ENCODE measurements at places on chromosomes 7 and 10.

DNA sequence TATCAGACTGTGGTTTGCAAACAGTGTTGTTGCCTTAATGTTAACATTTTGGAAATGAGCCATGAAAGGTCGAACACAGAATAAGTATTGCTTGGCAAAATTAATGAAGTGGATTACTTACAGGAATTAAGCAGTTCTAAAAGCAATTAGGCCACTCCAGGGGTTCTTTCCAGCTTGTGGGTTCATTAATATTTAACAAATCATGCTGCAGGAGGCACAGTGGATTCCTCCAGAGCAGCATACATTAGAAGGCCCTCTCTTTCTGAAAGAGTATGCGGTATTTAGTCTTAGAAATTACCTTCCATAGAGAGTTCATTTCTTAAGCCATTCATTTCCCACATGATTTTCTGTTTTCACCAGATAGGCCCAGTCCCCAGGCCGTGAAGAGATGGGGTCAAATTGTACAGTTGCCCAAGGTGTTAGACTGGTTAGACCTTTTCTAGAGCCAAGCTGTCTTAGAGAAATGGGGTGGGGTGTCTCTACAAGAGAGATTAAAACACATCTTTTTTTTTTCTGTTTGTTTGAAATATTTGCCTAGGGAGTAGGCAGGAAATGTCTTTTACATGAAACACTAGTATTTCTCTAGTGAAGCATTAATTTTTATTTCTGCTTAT, 40.0 kb upstream of the AGR3 start:
- no peak for DNase-seq

- no peak for DNase-seq
These were observed 311.9 kb upstream of the GNAI1 start for GRCh38 chr7:79822620-79823240.

DNA sequence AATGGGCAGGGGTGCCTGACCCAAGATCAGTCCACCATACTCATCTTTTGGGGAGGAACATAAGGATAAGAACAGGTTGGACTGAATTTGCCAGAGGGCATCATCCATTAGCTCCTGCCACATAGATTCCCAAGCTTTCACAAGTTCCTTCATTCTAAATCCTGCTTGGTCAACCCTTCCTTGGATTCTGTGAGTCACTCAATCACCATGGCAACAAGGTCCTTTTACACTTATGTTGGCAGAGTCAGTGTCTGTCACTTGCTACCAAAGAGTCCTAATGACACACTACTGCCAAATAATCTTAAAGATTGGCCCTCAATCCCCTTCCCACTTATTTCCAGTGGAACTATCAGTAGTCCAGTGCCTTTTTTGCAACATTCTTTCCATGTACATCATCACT, 5.0 kb upstream of the LGI1 start:
- DNase-seq: no peak

DNA sequence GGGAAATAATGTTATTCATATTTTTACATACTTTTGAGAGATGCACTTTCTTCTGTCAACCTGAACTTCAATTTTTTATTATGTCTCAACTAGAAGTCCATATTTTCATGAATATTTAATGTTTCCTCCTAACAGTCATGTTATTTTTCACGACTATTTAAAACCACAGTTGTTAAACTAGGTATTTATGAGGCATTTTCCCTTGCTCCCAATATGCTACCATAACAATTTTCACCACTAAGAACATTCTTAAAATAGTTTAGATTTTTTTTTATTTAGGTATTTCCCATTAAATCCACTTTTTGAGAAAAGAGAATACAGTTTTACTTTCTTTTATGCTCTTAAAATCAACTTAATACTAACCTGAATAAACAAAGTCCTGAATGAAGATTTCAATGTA, 89.4 kb downstream of the JAZF1 start:
- DNase-seq: no peak

DNA sequence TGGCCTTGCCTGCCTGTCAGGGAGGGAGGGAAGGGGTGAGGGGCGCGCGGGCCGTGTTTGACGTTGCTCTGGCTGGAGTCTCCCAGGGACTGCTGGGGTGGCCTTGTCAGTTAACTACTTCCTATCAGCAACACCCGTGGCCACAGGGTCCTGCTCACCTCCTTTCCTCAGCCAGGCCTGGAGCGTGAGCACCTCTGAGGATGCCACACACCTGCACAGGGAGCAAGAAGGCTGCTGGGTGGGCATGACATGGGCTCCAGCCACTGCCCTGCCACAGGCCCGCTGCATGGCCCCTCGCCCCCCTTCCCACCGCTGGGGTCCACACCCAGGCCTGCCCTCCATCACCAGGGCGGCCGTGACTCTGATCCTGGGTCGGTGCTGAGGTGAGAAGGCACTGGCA, 212.4 kb downstream of the ELFN1 start:
- no peak for DNase-seq

- DNase-seq: no peak
These were observed 115.0 kb upstream of the HGF start for GRCh38 chr7:81884817-81885216.

- DNase-seq: no peak
These were observed 318.5 kb downstream of the GPR158 start for GRCh38 chr10:25493122-25493893.

GRCh38 chr10:118767297-118768040, 12.7 kb upstream of the CACUL1 start:
- no peak for DNase-seq

- DNase-seq: no peak
These were observed 69.9 kb upstream of the SH2B2 start for GRCh38 chr7:102216573-102217314.

DNA sequence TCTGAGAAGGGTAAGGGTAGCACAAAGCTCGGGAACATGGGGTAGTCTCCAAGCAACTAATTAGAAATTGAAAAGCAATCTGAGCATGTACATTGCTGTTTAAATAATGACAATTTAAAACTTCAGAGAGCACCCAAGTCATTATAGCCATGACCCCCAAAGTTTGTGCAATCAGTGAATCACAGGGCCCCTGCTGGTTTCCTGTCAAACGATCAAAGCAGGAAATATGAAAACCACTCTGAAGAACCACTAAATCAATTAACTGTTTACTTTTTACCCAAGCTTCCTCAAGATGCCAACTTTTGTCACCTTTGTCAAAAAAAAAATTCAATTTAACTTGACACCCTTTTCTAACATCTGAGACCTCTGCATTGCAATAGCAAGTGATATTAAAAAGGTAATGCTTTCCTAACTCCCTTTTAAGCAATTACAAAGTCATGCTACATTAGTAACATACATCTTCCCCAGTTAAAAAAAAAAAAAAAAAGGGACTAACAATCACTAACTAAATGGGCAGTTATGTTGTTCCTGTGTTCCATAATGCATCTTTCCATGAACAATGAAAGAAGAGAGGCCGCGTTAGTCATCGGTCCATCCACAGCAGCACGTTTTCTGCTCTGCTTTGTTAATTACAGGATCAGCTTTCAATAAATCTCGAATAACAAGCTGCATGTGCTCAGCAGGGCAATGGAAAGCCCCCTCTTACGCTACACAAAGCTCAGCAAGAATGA, 80.6 kb downstream of the ETV1 start:
- DNase-seq: no peak

- no peak for DNase-seq
These were observed 28.1 kb downstream of the UBN2 start for GRCh38 chr7:139259142-139259541.

DNA sequence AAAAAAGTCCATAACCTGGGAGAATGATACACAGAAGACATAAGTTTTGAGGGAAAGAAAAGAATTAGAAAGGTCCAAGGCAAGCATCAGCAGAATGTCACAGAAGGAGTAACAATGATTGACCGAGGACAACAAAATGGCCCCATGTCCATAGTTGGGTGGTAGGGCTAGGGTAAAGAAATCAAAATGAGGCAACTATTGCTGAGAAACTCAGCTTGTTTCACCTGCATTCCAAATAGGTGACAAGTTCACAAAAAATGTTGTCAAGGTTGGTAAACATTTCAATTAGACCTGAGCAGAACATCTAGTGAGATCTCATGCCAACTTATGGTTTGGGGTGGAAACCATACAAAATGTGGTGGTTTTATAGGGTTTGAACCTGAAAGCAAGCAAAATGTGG, 22.8 kb upstream of the DLX6 start:
- no peak for DNase-seq

DNA sequence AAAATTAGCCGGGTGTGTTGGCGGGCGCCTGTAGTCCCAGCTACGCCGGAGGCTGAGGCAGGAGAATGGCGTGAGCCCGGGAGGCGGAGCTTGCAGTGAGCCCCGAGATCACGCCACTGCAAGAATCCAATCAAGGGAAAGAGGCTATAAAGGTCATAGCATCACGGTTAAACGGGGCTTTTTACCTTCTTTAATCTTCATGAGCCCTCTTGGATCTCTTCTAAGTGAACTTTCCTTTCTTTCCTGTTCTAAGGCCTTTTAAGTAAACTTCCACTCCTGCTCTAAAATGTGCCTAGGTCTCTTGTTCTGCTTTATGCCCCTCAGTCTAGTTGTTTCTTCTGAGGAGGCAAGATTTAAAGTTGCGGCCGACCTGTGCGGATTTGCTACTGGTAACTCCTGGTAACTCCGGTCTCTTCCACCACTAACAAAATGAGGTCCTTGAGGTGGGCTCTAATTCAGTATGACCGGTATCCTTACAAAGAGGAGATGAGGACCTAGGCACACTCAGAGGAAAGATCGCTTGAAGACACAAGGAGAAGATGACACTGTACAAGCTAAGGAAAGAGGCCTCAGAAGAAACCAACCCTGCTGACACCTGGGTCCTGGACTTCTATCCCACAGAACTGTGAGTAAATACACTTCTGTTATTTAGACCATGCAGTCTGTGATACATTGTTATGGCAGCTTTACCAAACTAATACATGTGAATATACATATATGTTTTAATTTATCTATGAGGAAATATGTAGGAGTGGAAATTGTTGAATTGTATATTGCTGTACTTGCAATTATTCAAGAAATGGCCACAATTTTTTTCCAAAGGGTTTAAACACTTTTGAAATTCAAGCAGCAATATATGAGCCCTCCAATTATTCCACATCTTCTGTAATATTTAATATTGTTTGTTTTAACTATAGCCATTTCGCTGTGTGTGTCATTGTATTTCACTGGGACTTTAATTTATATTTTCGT, 331.5 kb upstream of the CNTNAP2 start:
- DNase-seq: no peak

- no peak for DNase-seq
These were observed 138.1 kb upstream of the BET1 start for GRCh38 chr7:94142281-94142680.

DNA sequence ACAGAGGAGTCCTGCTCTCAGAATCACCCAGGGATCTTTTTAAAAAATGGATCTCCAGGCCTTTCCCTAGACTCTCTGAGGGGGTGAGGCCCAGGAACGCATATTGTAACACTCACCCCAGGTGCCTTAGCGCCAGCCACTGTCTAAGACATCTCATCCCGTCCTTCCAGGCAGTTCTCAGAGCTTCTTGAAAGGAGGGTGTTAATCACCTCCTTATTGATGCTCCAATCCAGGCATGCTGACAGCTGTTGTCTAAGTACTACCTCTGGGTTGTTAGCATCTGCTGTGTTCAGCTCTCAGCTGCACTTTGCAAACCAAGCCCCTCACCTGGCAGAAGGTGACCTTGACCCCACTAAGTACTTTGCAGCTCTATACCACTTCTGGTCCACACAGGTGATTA, 36.0 kb downstream of the KIAA1549 start:
- DNase-seq: no peak

GRCh38 chr7:95304990-95305389, 19.3 kb downstream of the PON1 start:
- DNase-seq: no peak

GRCh38 chr10:58341422-58341821, 6.6 kb downstream of the UBE2D1 start:
- no peak for DNase-seq

DNA sequence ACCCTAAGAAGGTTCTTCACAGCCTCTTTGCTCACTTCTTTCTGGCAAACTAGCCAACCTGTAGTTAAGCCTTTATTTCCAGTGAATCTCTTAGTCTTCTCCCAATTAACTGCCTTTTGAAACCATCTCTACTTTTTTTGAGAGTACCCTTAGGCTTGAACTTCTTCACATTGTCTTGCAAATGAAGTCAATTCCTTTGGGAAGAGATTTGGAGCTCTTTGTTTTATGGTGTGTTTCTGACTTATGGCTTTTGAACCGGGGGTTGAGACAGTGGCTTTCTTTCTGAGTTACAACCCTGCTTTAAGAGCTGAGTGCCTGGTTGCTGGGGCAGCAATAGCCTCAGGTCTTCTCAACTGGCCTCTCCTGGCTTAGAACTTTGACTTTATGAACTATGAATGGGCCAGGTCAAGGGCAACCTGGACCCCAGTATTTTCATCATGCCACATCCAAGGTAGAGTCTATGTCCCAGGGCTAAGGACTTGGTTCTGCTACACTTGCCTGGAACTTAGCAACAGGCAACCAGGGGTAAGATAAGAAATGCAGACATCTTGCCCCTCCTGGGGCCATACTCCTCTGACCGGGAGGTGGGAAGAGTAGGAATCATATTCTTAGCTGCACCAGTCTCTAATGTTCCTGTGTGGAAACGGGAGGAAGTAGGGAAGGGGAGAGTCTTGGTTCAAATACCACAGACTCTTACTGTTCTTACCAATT, 53.0 kb downstream of the SP4 start:
- no peak for DNase-seq

GRCh38 chr10:102457591-102458150, 6.3 kb upstream of the C10orf95 start:
- no peak for DNase-seq

DNA sequence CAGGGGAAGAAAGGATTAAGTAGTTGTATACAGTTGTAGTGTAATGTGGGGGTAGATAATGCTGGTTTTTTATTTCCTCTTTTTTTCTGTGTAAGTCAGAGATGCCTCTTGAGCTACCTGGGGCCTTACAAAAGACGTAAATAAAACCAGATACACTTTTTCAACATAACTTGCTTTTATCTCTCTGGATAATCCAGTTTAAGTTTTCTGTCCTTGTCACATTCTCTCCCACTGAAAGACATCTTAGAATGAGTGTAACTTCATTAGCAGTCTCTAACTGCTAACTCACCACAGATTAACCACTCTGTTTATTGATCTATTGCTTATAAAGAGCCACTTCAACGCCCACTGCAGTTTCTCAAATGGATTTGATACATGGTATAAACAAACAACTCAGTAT, 64.1 kb upstream of the LRRN3 start:
- no peak for DNase-seq

- no peak for DNase-seq
These were observed 216.8 kb downstream of the SNX10 start for GRCh38 chr7:26508481-26508880.
